SW480 (cell line): ENCODE measurements at places on chromosomes 11 and 22.

DNA sequence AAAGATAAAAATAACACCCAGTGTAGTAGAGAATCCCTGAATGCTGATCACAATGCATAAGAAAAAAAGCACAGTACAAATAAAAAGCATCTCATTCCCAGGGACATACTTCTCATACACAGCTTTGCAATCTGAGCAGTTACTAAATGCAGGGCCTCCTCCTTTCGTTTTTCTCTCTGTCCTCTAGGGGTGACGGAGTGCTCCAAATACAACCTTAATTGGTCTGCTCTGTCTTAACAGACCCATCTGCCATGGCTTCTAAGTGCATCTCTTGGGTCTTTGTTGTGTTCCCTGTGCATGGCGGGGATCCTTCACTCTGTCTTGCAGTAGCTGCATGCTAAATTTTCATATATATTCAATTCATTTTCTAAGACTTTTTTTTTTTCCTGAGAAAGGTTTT lies 1114.2 kb upstream of the RAG2 start:
- DNase-seq, result peak; percentile 22

GRCh38 chr11:2533587-2534133 lies 88.9 kb downstream of the KCNQ1 start:
- peak; percentile 93 for DNase-seq

- peak; percentile 77 for DNase-seq
Measured at GRCh38 chr11:15697437-15698236, 582.9 kb downstream of the INSC start.

DNA sequence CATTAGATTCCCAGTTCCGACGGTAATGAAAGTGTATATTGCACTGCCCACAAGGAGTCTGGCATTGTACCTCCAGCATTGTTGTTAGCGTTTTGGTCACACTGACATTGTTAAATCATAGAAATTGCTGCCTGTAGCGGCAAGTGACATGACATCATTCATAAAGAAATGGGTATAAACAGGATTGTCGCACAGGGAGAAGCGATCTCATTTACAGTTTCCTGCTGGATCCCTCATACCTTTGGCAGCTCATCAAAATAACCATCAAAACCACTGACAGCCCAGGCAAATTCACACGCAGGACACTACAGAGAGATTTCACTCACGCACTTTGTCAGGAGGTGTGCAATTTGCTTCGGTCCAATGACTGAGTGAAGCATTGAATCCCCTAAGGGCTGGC lies 3.5 kb downstream of the HTR3B start:
- DNase-seq, result no peak

DNA sequence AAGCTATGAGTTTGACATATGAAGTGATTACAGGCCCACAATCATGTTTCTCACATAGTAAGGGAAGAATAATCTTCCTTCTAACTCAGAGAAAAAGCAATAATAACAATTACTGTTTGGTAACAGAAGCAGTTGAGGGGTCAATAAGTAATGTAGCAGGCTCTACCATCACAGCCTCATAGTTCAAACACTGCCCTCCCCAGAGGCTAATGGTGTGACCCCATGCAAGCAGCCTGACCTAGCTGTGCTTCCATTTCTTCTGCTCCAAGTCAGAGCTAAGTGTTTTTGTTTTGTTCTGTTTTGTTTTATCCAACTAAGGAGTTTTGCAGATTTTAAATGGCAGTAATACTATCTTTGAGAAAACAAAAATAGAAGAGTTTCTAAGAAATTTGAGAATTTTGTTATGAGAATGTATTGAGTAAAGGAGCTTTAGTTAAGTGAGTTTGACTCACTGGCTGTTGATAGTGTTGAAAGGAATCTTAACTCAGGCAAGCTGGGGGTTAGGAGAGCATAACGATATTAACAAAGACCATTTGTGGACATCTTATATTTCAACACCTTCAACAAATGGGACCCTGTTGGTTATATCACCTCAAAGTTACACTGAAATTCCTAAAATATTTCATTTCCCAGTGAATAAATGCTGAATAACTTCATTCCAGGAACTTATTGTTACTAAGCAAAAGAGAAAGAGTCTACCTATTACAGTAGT lies 48.5 kb downstream of the GUCY1A2 start:
- no peak for DNase-seq

GRCh38 chr11:45102361-45102809 lies 44.1 kb upstream of the PRDM11 start:
- no peak for DNase-seq

DNA sequence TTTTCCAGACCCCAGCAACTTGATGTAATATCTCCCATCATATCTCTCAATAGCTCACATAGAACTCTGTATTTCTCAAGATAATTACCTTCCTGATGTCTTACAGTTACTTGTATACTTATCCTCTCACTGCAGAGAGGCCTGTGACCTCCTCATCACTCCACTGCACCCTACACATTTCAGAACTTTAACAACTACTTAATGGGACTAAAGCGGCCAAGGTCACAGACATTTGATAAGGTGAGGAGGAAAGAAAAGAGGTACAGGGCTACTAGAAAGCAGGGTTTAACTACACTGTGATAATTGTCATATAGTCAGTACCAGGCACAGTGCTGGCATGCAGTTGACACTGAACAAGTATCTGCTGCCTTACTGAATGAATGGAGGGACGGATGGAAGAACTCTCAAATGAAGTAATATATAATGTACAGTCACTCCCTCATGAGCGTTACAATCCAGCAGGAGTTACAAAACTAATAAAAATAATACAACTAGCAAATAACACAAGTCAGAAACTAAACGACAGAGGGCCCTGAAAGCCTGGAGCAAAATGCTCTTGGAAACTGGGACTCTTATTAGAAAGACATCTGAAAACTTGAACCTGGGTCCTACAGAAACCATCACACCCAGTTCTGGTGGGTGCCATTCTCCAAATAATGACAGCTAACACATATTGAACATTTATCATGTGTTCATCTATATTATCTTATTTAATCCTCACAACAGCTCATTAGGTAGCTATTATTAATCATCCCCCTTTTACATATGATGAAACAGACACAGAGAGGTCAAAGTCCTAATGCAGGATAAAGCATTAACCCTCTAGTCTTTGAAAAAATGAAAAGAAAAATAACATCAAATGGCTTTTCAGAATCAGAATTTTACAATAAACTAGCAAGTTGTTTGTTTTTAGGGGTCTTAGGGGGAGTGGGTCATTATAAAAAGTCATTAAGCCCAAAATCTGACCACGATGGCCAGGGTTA lies 14.3 kb downstream of the PI4KA start:
- no peak for DNase-seq

- no peak for DNase-seq
Measured at GRCh38 chr11:34126959-34127848, 21.8 kb downstream of the NAT10 start.

- DNase-seq, result no peak
Measured at GRCh38 chr11:101441747-101442146, 142.1 kb downstream of the TRPC6 start.

DNA sequence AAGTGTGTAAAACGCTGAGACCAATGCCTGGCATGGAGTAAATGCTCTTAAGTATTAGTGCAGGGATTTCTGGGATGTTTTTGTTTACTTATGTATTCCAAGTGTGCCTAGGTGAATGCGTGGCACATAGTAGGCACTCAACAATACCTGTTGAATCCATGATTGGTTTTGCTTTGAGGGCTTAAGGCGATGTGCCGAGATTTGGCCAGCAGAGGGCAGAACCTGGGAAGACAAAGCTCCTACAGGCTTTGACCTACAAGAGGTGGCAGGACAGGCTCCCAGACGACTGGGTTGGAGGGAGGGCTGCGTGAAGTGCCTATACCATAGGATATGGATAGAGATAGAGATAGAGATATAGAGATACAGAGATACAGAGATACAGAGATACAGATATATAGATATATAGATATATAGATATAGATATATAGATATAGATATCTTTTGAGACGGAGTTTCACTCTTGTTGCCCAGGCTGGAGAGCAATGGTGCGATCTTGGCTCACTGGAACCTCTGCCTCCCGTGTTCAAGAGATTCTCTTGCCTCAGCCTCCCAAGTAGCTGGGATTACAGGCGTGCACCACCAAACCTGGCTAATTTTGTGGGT lies 13.9 kb downstream of the KCNE3 start:
- peak; percentile 59 for DNase-seq

- no peak for DNase-seq
Measured at GRCh38 chr11:32343325-32344008, 91.9 kb downstream of the WT1 start.

- DNase-seq, result no peak
Measured at GRCh38 chr22:20788627-20789344, 14.9 kb downstream of the SERPIND1 start.

DNA sequence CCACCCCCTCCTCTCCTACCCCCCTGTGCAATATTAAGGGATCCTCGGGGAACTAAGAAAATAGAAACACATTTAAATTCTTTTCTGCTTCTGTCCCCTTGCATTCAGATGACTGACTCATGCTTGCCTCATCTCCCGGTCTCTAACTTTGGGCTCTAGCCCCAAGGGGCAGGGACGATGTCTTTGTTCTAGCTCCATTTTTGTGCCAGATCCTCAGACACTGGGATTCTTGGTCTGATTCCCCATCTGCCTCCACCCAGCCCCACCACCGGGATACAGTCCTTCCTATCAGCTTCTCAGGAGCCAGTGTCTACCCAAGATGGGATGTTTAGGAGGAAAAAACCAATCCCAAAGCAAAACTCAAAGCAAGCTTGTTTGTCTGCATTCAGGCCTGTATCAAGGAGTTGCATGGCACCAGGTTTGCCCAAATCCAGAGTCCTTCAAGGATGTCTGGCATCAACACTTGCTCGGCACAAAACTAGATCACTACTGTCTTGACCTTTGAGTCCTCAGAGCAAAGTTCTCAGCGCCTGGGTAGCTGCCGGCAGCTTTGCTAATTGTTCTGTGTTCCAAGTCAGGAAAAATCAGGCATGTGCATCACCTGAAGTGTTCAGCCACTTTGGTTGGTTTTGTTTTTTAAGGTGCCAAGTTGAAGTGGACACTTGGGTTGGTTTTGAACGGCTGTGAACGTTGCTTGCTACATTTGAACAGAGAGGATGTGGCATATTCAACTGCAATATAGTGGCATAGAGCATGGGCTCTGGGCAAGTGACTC lies 212.8 kb downstream of the DSCAML1 start:
- DNase-seq, result no peak

- peak; percentile 90 for DNase-seq
Measured at GRCh38 chr11:131481303-131481702, 110.9 kb downstream of the NTM start.

GRCh38 chr22:40240686-40241085 lies 63.0 kb downstream of the TNRC6B start:
- no peak for DNase-seq

DNA sequence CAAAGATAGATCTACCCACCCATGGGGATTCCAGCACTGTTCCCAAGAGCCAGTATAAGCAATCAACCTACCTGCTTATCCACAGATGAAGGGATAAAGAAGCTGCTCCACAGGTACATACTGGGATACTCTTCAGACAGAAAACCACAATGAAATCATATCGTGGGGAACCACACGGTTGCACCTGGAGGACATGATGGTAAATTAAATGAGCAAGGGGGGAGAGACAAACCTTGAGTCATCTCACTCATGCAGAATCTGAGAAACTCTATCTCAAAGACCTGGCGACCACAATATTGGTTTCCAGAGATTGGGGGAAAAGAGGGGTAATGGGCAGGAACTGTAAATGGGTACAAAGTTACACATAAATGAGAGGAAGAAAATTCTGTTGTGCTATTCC lies 14.5 kb downstream of the RGL4 start:
- DNase-seq, result no peak

DNA sequence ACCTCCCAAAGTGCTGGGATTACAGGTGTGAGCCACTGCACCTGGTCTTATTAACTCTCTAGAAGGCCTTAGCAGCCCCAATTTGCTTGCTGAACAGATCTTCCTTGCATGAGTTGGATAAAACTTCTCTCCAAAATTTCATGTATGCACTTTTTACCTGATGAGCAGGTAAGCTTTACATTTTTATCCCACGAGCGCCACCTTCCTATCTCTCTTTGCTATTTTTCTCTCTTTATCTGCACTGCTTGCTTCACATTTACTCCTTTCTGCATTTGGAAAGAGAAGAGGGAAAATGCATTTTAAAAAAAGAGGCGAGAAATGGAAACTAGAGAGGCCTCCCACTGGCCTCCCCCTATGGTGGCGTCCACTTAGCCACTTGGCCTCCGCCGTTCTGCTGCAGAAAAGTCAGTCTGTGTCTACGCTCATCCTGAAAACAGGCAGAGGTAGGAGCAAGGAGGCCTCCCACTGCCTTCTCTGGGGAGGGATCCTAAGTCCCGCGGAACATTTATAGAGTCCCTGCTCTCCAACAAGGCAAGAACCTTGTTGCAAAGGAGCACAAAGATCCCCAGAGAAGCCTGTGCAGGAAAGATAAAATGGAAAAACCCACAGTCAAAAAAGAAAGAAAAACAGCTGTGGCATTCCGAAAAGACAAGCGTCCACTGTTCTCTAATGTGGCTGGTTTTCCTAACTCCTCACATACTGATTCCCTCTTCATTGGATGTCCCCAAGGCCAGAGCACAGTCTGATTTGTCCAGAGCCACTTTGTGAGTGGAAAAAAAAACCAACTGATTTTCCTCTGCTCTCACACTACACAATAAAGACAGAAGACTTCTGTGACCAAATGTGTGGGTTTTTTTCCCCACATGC lies 62.2 kb upstream of the INCENP start:
- DNase-seq, result peak; percentile 25

DNA sequence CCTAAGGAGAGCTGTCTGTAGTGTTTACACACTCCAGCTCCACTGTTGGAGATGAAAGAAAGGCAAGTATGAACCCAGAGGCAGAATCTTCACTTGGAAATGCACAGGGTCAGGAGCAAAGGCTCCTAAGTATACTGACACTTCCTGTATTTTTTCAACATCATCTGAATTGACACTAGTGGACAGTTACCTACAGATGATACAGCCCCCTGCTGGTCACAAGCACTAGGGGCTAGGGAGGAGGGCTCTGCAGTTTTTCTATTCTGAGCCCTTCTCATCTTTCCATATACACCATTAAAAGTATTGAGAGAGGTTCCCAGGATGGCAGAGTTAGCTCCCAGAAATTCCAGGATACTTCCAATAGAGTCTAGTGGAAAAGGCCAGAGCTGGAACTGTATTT lies 290.3 kb upstream of the API5 start:
- peak; percentile 37 for DNase-seq

DNA sequence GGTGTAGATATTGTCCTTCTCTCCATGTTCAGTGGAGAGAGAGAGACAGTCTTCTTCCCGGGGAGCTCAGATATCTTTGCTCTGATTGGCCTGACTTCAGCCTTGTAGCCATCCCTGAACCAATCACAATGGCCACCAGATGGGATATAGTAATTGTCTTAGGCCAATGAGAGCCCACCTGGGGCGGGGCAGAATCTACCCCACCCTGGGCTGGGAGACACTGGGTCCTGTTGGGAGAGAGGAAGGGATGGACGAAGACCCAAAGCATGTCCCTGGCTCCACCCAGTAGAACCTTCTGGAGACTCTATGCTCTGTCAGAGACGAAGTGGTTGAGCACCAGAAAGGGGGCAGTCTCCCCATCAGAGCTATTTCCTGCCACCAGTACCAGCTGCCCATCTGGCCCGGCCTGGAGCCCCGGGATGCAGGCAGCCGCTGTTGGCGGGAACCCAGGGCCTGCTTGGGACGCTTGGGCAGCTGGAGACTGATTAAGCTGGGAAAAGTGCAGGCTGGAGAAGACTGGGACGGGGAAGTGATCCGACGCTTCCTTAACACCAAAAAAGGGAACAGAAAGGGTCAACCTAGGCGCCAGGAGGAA lies 31.6 kb upstream of the CBX7 start:
- DNase-seq, result peak; percentile 50

- DNase-seq, result no peak
Measured at GRCh38 chr22:47929073-47929472, 1166.6 kb downstream of the TBC1D22A start.
